ENCODE measurements at places on chromosomes 2 and 18.

- no peak for DNase-seq
These were observed 178.5 kb downstream of the THADA start for GRCh38 chr2:43417300-43417699.

- no peak for DNase-seq
These were observed 21.1 kb downstream of the GPR35 start for GRCh38 chr2:240646176-240646899.

DNA sequence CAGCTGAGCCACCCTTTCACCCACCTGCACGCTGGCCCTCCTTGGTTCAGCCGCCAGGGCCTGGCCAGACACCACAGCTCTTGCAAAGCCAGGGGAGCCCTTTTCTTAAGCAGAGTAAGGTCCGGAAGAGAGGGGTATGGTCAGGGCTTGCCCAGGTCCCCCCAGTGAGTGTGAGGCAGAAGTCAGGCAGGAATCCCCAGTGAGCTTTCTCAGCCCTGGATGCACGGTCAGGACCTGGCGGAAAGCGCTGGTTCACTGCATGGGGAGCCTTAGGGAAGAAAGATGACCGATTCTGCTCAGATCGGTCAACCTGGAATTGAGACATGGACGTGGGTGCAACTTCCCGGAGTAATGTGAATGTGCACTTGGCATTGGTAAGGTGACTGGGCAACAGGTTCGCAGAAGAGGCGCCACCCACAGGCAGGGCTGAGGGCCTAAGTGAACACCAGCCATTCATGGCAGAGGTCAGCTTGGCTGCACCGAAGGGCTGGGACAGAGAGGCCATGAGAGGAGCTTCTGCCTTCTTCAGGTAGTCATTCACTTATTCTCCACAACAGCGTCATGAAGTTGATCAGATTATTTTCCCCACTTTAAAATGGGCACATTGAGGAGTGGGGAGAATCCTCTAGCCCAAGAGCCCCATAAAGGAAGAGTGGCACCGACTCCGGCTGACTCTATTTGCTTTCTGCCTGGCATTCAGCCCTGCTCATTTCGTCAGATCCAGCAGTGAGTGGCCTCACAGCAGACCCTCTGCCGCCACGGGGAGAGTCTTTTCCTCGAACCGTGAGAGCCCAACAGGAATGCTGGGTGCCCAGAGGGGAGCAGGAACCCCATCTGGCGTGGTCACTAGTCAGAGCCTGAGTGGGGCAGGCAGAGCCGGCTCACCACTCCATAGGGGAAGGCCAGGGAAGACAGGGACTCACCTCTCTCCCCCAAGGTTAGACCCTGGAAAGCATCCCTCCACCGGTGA, 35.8 kb downstream of the SCTR start:
- no peak for DNase-seq

- no peak for DNase-seq
These were observed 256.9 kb upstream of the DDX18 start for GRCh38 chr2:117557626-117558025.
